ENCODE measurements at places on chromosomes 16 and 17. TPM values are rescaled to one million over a fixed set of nuclear protein-coding genes. Genes with fewer than 3 reads are reported as not detected.
A peak's percentile ranks its signal among the peaks of the same experiment; 100 is the strongest.

- peaks cover 18% of the 10 kb centered on the region for H3K36me3 ChIP-seq
- peak overlapping the region; percentile 63 for H3K4me3 ChIP-seq
Measured at GRCh38 chr17:31308372-31309334, 5.2 kb downstream of the EVI2B start.

- DNase-seq, result no peak
- no peak overlapping the region for H3K27ac ChIP-seq
- H3K36me3 ChIP-seq, result no peaks in the 10 kb centered on the region
- H3K4me3 ChIP-seq, result no peak overlapping the region
Measured at GRCh38 chr16:84692451-84693214, 7.2 kb upstream of the USP10 start.

GRCh38 chr16:7344830-7345780, 12.5 kb downstream of the RBFOX1 start:
- H3K36me3 ChIP-seq, result no peaks in the 10 kb centered on the region
- no peaks in the 10 kb centered on the region for H3K4me1 ChIP-seq
- H3K27me3 ChIP-seq, result no peaks in the 10 kb centered on the region

The GRAPL gene
- polyA plus RNA-seq, result 3.9 TPM

The P2RX1 gene
- polyA plus RNA-seq, result not detected

DNA sequence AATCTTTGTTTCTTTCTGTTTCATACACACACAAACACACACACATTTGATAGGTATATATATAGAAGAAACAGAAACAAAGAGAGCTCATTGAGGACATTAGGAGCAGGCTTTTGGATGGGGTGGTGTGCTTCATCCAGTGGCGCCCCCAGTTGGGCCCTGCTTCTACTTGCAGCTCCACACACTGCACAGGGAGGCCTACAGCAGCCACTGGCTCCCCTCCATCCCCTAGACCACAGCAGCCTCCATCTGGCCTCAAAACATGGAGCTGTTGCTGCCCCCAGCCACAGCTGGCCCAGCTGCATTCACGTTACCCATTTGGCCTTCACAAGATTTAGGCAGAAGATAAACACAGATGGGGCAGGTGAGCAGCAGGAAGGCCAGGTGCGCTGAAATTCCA, 33.1 kb upstream of the NF1 start:
- no peak overlapping the region for H3K27ac ChIP-seq
- H3K36me3 ChIP-seq, result no peaks in the 10 kb centered on the region
- no peak for DNase-seq
- H3K4me1 ChIP-seq, result no peaks in the 10 kb centered on the region
- H3K4me3 ChIP-seq, result no peak overlapping the region

The CFAP20 gene
- 30.3 TPM for polyA plus RNA-seq

The SLC5A2 gene
- polyA plus RNA-seq, result 3.3 TPM

DNA sequence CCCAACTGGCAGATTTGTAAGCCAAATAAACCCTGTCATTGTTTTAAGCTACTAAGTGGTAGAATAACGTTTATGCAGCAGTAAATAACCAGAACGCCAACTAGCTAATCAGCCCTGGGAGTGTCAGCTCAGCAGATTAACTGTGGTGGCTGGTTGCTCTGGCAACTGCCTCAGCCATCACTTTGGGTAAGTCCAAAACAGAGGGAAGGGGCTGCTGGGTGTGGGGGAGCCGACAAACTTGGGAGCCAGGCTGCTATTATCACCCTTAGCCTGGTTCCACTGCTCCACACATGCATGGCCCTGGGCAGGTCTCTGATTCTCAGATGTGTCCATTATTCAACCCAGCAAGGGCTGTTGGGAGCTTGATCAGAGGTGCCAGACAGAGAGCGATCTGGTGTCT, 22.2 kb upstream of the RHOT1 start:
- H3K4me3 ChIP-seq, result no peak overlapping the region
- DNase-seq, result no peak
- H3K27me3 ChIP-seq, result no peaks in the 10 kb centered on the region
- H3K4me1 ChIP-seq, result no peaks in the 10 kb centered on the region

The PPP1R1B gene
- not detected for polyA plus RNA-seq

DNA sequence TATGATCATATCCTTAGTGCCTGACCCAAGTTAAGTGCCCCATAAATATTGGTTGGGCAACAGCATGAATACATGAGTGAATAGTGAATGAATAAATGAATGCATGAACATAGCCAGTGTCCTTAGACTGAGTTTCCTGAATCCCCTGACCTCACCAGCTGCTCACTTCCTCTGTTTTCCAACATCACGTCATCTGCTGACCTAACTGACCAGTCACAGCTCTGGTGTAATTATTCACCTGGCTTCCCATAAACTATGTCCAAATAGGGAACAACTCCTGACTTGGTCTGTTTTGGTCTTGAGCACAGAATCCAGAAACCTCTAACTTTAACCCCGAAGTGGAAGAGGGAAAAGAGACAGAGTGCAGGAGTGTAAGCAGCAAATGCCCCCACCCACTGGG, 83.4 kb downstream of the ASIC2 start:
- no peak overlapping the region for H3K27ac ChIP-seq
- no peak for DNase-seq
- H3K4me1 ChIP-seq, result no peaks in the 10 kb centered on the region
- H3K4me3 ChIP-seq, result no peak overlapping the region
- H3K36me3 ChIP-seq, result no peaks in the 10 kb centered on the region

DNA sequence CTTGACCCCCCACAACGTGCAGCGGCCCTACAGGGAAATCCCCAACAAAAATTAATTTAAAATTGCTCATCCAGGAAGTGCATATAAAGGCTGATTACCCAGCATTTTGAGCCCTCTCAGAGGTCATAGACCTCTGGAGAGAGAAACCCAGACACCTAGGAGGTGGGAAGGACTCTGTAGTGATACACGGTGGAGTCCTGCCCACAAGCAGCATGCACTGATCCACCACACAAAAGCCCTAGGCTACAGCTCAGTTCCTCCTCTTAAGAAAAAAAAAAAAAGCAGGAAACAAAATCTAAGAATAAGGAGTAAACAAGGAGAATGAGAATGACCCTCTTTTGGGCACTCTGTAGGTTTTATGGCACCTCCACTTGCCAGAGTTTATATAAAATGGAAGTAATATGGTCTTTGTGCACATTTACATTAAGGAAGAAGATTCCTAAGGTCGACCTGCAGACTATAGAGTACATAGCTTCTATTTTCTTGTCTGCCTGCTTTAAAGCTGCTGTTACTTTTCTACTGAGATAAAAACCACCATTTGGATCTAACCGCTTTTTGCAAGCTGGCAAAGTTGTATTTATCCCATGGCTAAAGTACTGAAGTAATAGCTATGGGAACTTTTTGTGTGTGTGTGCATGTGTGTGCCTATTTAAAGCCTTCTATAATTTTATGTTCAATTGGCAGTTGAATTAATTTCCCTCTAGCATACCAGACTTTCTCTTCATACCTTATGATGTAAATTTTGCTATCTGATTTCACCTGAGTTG, 46.9 kb downstream of the ACSM1 start:
- H3K27ac ChIP-seq, result no peak overlapping the region
- DNase-seq, result no peak
- H3K4me1 ChIP-seq, result no peaks in the 10 kb centered on the region
- no peaks in the 10 kb centered on the region for H3K36me3 ChIP-seq
- H3K27me3 ChIP-seq, result no peaks in the 10 kb centered on the region

- no peak for DNase-seq
- peaks cover 40% of the 10 kb centered on the region for H3K4me1 ChIP-seq
- no peak overlapping the region for H3K4me3 ChIP-seq
Measured at GRCh38 chr17:67470163-67470562, 93.1 kb downstream of the PITPNC1 start.

The SMIM5 gene
- 0.22 TPM for polyA plus RNA-seq

The MIS12 gene
- polyA plus RNA-seq, result 19.8 TPM

GRCh38 chr17:71188811-71189492, 931.9 kb upstream of the SOX9 start:
- no peak for DNase-seq
- H3K27ac ChIP-seq, result no peak overlapping the region
- H3K4me3 ChIP-seq, result no peak overlapping the region

DNA sequence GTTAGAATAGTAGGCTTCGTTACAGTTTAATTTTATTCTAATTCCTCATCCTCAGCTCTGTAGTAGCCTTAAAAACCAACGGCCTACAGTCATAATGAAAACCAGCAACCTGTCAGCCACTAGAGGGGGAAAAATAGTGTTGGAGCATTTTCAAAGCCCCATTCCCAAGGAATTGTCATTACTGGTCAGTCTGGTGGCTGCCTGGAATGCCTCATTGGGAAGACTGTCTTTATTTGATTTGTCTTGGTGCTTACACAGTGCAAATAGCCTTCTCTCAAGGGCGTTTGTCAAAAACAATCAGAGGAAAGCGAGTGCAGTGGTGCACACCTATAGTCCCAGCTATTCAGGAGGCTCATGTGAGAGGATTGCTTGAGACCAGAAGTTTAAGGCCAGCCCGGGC, 4.7 kb downstream of the LPCAT2 start:
- no peaks in the 10 kb centered on the region for H3K4me1 ChIP-seq
- no peak overlapping the region for H3K4me3 ChIP-seq
- DNase-seq, result no peak
- H3K36me3 ChIP-seq, result no peaks in the 10 kb centered on the region
- H3K27me3 ChIP-seq, result peaks cover 5% of the 10 kb centered on the region
- no peak overlapping the region for H3K27ac ChIP-seq

The TRPV3 gene
- polyA plus RNA-seq, result not detected

DNA sequence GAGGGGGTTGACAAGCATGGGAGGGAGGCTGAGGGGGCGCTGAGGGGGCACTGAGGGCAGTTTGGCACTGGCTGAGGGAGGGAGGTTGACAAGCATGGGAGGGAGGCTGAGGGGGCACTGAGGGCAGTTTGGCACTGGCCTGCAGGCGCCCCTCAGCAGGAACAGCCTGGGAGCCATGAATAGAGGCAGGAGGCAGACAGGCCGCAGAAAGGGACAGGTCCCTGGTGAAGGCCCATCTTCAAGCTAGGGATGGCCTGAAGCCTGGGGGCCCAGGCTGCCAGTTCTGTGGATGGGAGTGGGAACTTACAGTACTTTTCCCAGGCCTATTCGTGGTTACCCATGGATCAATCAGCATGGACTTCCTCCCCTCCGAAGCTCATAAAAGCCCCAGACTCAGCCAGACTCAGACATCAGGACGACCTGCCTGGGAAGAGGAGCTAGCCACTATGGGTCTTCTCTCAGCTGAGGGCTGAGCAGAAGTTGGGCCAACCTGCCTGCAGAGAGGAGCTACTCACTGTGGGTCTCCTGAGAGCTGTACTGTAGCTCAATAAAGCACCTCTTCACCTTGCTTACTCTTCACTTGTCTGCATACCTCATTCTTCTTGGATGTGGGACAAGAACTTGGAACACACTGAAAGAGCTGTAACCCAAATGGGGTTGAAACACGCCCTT, 72.8 kb upstream of the BRD7 start:
- H3K4me3 ChIP-seq, result no peak overlapping the region
- H3K27me3 ChIP-seq, result no peaks in the 10 kb centered on the region
- no peak for DNase-seq
- H3K27ac ChIP-seq, result no peak overlapping the region

The INCA1 gene
- polyA plus RNA-seq, result not detected

The FOXO3B gene
- 3.8 TPM for polyA plus RNA-seq

DNA sequence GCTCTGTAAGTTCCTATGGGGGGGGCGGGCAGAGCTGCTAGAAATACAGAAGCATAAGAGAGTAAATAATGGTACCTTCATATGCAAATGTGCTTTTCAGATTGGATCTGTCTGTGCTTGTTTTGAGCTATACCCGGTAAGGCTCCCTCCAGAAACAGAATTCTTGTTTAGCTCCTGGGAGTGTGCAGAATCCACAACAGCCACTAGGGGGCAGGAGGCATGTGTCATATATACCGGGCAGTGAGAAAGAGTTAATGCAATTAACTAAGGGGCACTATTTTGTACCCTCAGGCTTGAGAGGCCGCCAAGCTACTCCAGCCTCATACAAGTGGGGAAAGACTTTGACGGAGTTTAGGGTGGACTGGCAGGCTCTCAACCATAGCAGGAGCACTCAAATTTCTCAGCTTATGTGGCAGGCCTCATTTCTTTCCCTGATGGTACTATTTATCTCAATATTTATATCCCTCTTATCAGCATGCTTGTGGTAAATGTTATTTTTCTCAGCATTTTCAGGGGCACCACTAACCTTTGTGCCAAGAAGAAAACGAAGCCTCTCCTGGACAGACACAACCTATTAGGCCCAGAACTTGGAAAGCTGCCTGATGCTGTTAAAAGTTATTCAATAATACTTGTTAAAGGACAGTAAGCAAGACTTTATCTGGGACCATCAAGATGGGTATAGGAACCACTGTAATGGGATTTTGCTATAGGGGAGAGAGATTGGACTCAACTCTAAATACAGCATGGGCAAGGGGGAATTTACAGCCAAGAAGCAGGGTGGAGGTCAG, 10.7 kb upstream of the CENPV start:
- no peaks in the 10 kb centered on the region for H3K4me1 ChIP-seq
- H3K36me3 ChIP-seq, result no peaks in the 10 kb centered on the region
- DNase-seq, result peak; percentile 70
- H3K27me3 ChIP-seq, result no peaks in the 10 kb centered on the region

DNA sequence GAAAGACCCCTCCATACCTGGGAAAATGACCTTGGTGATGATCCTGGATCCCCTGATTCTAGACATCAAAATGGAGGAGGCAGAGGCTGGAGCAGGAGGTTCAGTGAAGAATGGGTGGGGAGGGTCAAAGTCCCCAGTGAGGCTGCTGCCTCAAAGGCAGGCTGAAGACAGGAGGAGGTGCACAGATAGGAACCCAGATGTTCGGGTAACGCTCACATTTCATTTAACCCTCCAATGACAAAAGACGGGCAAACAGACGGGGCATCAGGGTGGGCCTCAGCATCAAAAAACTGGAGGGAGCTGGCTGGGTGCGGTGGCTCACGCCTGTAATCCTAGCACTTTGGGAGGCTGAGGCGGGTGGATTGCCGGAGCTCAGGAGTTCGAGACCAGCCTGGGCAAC, at the start of gene ANKRD40CL:
ANKRD40CL (minus strand) TSS at position 73 of the 400 bp plus-strand sequence. CDS start 605 bp downstream, outside the sequence.
- H3K4me3 ChIP-seq, result no peak within 1 kb of the TSS
- H3K27me3 ChIP-seq, result no peaks in the 10 kb centered on the region
- H3K36me3 ChIP-seq, result no peaks in the 10 kb centered on the region
- no peak within 1 kb of the TSS for H3K27ac ChIP-seq
- H3K4me1 ChIP-seq, result peaks cover 10% of the 10 kb centered on the region
- no peak for DNase-seq

The DHODH gene
- polyA plus RNA-seq, result 13.5 TPM

DNA sequence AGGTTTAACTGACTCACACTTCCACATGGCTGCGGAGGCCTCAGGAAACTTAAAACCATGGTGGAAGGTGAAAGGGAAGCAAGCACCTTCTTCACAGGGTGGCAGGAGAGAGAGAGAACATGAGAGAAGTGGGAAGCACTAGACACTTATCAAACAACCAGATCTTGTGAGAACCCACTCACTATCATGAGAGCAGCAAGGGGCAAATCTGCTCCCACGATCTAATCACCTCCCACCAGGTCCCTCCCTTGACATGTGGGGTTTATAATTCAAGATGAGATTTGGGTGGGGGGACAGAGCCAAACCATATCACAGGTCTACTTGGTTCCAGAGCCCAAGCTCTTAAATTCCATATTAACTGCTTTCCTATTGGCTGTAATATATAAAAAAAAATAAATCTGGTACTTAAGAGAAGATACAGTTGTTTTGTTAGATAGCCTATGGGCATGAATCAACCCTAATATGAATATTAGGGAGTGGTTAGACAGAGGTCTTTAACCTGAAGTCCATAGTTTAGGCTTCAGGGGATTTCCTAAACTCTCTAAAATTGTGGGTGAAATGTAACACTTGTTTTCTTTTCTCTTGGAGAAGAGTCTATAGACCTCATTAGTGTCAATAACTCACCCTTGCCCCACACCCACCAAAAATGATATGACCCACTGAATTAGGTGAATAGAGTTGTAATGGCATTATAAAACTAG, 56.7 kb downstream of the SKAP1 start:
- no peaks in the 10 kb centered on the region for H3K27me3 ChIP-seq
- no peak for DNase-seq
- no peaks in the 10 kb centered on the region for H3K36me3 ChIP-seq

The GPATCH8 gene
- polyA plus RNA-seq, result 59.1 TPM
